ENCODE measurements at places on chromosomes 3 and 15.

DNA sequence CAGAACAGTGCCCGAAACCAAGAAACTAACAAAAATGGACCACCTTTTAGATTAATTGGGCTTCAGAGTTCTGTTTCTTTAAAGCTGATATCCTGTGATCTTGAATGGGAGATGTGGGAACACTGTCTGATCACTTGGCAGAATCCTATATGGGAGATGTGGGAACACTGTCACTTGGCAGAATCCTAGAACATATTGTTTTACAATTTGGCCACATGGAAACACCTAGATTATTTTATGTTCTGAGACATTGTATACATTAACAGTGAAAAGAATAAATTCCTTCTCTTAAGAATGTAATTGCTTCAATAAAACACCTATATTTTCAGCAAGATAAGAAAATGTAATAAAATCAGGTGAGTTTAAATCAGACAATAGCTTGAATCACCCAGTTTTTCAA is 30.3 kb upstream of the PLSCR2 start:
- DNase-seq, result no peak

DNA sequence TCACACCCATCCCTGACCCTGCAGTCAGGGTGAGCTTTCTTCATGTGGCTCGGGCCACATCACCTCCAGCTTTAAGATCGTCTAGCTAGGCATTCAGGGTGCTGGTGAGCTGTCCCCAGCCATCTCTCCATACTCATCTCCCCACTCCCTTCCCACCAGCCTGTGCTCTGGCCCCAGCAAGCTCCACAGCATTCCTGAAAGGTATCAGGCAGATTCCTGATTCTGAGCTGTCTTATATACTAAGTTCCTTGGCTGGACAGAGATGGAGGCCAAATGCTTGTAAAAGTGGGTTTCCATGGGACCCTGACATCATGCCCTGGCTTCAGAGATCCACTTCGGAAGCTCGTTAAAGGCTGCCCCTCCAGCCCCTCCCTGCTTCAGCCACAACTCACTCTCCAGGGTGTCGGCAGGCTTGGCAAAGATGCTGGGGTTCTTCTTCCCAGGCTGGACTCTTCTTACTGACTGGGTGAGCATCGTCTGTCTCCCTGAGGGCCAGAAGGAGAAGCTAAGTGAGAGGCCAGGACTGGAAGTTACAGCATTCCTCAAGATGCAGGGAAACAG is 3.9 kb downstream of the CILP start:
- DNase-seq, result no peak

DNA sequence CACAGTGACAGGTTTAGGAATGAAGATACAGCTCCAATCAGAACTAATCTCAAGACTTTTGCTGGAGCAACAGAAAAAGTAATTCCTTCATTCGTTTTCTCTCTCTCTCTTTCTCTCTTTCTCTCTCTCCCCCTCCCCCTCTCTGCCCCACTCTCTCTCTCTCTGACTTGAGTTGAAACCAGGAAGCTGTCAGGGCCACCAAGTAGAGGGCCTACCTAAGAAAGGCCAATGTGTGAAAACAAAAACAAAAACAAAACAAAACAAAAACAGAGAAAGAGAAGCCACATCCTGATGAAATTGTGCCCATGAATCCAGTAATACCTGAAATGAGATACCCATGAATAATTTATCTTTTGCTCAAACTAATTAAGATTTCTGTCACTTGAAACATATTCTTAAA is 72.9 kb downstream of the ATP8B4 start:
- no peak for DNase-seq

DNA sequence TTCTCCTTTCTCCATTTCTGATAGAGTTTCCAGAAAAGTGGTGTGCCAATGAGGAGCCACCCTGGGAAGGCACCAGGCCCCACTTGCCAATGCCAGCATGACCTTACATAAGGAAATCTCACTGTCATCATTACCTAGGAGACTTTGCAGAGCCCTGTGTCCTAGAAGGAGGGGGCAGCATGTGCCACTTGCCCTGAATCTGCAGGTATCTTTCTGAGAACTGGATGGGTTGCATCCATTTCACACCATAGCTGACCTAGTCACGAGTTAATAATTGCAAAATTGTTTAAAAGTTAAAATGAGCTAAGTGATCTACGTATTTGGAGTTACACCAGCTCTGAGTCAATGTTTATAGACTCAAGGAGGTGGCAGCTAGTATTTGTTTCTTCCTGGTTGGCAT is 14.3 kb downstream of the CA12 start:
- no peak for DNase-seq
